Ovary (tissue), 10 donors: ENCODE measurements at places on chromosomes 5 and 9. TPM values are rescaled to one million over a fixed set of nuclear protein-coding genes. Genes with fewer than 3 reads are reported as not detected.

DNA sequence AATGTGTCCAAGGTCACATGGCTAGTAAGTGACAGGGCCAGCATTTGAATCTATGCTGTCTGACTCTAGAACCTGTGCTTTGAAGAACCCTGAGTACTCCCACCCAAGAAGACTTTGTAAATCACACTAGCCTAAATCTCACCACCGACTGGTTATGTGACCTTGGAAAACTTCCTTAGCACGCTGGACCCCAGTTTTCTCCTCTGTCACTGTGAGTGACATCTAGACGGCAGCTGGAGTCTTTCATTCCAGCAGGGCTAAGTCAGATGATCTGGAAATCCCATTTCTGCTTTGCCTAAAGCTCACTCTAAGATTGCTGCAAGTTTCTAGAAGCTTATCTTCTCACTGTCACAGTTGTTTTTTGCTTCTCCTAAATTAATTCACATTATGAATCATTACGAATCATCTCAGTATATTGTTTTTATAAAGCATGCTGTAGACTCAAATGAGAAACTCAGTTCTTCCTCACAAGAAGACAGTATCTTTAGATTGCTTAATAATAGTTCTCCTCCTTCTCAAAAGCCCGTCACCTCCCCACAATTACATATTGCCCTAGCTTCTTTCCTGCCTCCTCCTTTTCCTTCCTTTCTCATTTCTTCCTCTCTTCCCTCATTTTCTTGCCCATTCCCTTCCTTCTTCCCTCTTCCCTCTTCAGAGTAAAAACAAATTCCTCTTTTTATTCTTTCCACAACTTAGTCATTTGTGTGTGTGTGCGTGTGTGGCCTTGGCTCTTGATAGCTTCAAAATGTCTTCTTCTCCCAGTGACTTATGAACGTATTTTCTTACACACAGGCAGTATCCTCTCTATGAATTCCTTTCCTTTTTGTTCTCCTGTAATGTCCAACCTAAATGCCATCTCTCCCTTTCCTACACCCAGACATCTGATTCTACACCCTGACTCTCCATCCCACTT lies 16.8 kb downstream of the ALDOB start:
- DNase-seq, result no peak

GRCh38 chr5:124309241-124309980 lies 437.0 kb downstream of the ZNF608 start:
- no peak for DNase-seq

DNA sequence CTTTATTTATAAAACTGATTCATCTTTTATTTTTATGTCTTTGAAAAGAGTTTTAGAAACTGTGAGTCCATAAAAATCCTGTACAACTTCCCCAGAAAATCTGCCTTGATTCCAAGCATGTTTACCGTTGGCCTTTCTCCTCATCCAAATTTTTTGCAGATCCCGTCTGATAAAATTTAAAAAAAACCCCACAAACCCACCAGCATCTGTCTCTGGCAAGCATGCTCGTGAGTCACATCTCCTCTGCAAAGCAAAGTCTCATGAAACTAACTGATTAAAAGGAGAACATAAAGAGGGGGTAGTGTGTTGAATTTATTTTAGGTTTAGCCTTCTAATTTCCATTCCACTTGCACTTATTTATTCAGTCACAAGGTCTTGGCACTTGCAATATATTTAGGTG lies 109.4 kb downstream of the MAT2B start:
- DNase-seq, result no peak

- no peak for DNase-seq
Measured at GRCh38 chr9:81492710-81493447, 196.5 kb downstream of the TLE1 start.

SPINK1 gene
- polyA plus RNA-seq, result not detected
